ENCODE measurements at places on chromosomes 7 and 10.

GRCh38 chr7:132666774-132667172 lies 90.5 kb upstream of the PLXNA4 start:
- DNase-seq, result no peak

DNA sequence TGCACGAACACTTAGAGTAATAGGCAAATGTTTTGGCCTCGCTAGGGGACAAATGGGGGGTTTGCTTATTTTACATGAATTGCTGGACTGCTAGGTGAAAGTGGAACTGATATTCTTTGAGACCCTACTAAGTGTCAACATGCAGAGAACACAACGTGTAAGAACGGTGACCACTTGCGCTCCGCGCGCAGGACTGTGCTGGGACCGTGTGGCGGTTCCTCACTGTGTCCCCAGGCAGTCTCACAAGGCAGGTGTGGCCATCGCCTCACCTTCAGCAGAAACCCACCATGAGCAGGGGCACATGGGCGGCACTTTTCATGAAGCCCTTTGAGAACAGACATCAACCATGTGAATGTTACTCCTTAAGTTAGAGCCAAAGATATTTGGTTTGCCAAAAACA lies 27.2 kb downstream of the PTPRN2 start:
- no peak for DNase-seq

- DNase-seq, result no peak
These were observed 1.6 kb downstream of the UNCX start for GRCh38 chr7:1234049-1234880.

DNA sequence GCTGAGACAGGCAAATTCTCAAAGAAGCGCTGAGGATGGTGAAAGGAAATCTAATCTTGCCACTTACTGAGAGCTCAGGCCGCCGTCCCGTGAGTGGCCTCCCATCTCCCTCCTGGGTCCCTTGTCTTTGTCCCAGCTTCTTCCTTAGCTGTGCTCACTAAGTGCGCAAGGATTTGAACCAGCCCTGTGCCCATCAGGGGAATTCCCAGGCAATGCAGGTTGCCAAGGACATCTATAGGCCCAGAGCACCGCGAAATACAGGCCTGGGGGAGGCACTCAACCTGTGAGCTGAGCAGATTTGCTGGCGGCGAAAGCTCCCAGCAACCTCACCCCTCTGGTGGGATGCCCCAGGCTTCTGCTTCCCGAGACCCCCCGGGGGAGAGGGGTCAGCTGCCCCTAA lies 64.8 kb downstream of the OAT start:
- DNase-seq, result no peak

GRCh38 chr7:129853661-129854268 lies 99.0 kb downstream of the UBE2H start:
- no peak for DNase-seq

- no peak for DNase-seq
These were observed 19.4 kb upstream of the RALA start for GRCh38 chr7:39603924-39604323.
